ENCODE measurements at places on chromosomes 7 and 10.

DNA sequence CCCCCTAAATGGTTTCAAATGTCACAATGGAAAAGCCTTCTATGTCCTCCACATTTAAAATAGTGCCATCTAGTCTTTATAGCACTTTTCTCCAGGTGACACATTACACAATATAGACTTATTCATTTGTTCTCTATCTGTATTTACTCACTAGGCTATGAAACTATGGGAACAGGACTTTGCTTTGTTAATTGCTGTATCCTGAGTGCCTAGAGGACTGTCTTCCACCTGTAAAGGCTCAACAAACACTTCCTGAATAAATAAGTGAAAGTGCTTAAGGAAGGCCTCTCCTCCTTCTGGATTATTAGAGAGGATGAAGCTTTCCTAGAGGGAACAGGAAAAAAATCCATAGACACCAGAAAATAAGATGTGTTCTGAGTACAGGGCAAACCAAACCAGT lies 397.6 kb upstream of the LRRN3 start:
- no peak for DNase-seq

DNA sequence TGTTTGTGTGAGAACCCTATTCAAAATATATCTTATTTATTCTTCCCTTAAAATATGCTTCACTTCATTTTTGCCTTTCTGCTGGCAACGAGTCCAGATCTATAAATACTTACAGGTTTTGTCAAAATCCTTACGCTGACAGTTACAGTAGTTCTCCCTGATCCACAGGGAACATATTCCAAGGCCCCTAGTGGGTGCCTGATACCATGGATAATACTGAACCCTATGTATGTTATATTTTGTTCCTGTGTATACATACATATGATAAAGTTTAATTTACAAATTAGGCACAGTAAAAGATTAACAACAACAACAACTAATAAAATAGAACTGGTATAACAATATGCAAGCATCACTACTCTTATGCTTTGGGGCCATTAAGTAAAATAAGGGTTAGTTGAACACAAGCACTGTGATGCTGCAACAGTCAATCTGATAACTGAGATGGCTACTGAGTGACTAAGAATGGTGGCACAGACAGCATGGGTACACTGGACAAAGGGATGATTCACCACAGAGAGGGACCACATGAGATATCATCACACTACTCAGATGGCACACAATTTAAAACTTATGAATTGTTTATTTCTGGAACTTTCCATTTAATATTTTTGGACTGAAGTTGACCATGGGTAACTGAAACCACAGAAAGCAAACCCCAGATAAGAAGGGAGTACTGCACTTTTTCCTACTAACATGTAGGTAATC lies 29.4 kb upstream of the PCGF5 start:
- no peak for DNase-seq

- DNase-seq, result no peak
Observed at GRCh38 chr7:46741938-46742540, 821.0 kb upstream of the IGFBP3 start.

- no peak for DNase-seq
Observed at GRCh38 chr7:82897500-82897899, 265.2 kb downstream of the PCLO start.

- no peak for DNase-seq
Observed at GRCh38 chr10:118301211-118301610, 40.9 kb downstream of the FAM204A start.

DNA sequence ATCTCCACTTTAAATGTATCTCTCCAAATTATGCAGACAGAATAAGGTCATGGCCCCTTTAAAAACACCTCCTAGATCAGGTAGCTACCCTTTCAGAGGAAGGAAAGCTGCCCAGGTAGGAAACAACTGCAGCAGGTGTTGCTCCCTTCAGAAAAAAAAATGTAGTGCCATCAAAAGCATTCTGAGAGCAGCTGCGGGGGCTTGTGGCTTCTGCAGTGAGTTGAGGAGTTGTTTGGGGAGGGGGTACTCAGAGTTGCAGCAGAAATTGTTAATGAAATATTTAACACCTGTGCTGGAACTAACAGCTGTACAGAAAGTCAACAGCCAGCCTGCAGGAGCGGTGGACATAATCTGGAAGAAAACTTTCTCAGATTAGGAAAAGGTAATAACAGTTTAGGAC lies 24.0 kb downstream of the CDHR3 start:
- no peak for DNase-seq

- DNase-seq, result no peak
Observed at GRCh38 chr10:65126288-65126687, 1605.1 kb downstream of the REEP3 start.

DNA sequence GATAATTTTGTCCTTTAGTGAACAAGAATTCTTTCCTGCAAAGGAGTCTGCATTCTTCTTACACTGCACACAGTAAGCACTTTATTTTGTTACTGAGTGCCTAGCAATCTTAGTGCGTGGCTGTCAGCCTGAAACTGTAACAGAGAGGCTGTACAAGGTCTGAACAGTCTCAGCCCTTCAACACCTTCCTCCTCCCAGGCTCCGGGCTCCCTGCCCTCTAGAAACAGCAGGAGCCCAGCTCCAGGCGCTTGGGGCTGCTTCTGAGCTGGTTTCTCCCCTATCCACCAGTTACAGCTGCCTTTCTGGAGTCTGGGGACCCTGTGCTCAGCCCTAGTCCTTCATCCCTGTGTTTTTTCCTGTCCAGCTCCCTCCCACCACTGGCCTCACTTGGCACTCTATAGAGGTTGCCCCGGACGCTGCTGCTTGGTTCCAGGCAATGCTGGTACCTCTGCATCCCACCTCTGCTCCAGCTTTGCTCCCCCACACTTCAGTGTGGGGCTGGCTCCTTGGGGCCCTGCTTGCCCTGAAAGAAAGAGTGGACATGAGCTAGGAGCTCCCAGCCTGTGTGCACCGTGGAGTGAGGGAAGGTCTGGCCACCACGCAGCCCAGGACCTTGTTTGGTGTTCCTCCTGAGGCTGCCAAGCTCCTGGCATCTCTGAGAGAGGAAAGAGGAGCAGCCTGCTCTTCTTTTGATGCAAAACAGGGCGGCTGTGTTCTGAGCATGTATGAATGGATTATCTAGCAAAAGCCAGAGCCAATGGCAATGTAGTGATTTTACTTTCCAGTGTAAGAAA lies 251.2 kb upstream of the GRB10 start:
- DNase-seq, result no peak

- DNase-seq, result no peak
Observed at GRCh38 chr7:54838175-54838910, 79.3 kb upstream of the SEC61G start.

DNA sequence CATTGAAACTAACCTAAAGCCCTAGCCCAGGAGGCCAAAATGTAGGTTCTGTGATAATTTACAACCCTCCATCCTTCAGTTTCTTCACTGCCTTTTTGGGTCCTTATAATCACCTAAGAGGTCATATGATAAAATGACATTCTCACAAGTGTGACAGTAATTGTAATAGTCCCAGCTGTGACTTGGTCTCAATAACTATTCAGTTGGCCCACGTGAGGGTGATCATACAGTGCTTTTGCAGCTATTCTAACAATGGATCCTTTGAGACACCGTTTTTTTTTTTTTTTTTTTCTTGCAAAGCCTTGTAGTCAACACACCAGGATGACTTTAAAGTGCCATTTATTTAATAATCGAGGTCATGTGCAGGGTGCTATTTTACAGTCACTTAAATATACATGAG lies 760.0 kb downstream of the PHTF2 start:
- no peak for DNase-seq

DNA sequence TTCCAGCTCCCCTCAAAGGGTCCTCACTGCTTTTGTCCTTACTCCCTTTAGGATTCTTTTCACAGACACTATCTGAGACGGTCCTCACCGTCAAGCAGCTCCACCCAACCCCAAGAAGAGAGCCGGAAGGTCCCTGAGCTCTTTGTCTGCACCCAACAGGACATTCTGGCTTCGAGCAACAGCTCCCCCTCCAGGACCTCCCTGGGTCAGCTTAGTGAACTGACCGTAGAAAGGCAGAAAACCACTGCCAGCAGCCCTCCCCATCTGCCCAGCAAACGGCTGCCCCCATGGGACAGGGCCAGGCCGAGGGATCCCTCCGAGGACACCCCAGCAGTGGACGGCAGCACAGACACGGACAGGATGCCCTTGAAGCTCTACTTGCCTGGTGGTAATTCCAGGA lies 19.9 kb downstream of the MINDY4 start:
- no peak for DNase-seq

DNA sequence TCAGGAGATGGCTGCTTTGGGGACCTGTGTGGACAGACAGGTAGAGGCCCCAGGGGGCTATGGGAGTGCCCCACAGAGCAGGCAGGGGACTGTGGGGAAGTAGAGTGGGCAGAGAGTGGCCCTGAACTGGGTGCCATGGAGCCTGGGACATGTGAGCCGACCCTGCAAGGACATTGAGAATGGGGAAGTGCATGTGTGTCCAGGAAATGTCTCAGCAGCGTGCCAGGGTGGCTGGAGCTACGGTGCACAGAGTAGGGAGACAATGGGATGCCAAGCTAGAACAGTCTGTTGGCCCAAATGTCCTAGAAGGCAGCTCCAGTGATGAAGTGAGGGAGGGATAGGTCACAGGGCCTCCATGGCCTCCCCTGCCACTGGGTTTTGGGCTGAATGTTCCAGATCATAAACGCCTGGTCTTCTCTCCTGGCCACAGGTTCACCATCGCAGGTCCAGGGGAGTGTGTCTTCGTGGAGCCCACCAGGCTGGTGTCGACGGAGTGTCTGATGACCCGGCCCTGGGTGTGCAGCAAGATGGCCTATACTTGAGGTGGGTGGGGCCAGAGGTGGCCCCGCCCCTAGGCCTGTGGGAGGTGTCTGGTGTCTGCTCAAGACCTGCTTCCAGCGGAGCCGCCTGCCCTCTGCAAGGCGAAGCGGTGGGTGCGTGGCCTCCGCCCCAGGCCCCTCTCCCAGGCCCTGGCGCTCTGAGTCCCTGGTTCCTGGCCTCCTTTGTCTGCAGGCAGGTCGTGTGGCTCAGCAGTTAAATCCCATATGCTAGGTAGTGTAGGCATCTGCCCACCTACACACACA lies 20.5 kb downstream of the CLEC2L start:
- DNase-seq, result no peak

DNA sequence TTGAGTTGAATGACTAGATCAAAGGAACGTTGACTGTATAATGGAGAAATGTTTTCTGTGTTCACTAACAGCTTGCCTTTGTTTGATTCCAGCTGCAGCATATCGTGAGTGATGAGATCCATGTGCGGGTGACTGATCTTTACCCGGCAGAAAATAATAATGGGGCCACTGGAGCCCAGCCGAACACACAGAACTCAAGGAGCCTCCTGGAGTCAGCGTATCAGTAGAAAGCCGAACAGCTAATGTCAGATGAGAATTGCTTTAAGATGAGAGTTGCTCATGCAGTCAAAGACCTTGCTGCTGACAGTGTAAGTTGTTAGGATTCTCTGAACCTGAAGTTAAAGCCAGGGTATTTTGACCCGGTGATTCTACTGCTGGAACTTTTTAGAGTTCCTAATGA lies 34.3 kb upstream of the MTPAP start:
- DNase-seq, result no peak

- no peak for DNase-seq
Observed at GRCh38 chr7:17211307-17211836, 87.1 kb upstream of the AHR start.

GRCh38 chr7:142883145-142883544 lies 2.4 kb downstream of the TRPV6 start:
- no peak for DNase-seq

GRCh38 chr7:19663816-19664462 lies 44.9 kb downstream of the POLR1F start:
- no peak for DNase-seq

DNA sequence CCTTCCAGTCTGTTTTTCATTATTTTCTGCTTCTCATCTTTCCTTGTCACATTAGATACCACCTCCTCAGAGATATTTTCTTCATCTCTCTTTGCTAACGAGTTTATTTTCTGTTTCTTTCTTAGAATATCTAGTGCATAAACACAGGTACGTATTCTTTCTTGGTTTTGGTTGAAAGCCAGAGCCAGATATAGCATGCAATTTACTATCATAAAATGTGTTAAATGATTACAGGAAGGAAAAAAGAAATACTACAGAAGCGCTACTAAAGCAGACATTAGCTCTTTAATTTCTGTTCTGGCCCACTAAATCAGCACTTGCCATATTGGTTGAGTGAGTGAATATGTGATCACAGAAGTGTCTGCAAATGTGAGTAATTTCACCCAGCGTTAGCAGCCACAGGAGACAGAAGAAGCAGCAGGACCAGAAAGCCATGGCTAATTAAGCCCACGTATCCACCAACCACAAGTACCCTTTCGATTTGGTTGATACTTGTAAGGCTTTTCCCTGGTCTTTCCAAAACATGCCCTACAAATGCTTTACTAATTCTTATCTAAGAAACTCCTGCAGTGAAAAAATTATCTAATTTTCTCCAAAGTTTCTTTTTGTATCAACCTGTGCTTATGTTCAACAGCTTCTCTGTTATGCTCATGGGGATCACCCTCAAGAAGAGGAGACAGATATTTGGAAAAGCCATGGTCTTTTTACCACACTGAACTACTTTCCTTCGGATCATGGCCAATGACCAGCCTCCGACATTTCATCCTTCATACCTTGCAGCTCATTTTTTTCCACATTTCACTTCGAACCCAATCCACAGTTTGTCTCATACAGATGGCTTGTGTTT lies 23.1 kb upstream of the MACC1 start:
- peak; percentile 50 for DNase-seq

DNA sequence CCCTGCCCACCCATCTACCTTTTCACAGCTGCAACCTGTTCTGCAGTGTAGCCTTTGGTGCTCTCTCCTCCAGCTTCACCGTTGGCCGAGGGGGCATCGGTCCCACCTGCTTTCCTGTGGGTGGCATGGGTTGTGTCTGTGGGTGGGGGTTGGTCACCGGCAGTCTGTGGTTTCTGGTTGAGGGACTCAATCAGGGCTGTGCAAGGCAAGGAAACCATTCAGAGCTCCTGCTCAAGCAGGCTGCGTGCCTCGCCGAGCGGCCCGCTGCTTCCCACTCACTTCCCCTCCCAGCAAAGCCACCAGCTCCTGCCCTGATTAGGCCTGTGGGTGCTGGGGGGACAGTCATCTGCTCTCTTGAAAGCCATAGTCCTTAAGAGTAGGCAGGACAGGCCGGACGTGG lies 9.8 kb downstream of the DNAJB12 start:
- DNase-seq, result peak; percentile 41

DNA sequence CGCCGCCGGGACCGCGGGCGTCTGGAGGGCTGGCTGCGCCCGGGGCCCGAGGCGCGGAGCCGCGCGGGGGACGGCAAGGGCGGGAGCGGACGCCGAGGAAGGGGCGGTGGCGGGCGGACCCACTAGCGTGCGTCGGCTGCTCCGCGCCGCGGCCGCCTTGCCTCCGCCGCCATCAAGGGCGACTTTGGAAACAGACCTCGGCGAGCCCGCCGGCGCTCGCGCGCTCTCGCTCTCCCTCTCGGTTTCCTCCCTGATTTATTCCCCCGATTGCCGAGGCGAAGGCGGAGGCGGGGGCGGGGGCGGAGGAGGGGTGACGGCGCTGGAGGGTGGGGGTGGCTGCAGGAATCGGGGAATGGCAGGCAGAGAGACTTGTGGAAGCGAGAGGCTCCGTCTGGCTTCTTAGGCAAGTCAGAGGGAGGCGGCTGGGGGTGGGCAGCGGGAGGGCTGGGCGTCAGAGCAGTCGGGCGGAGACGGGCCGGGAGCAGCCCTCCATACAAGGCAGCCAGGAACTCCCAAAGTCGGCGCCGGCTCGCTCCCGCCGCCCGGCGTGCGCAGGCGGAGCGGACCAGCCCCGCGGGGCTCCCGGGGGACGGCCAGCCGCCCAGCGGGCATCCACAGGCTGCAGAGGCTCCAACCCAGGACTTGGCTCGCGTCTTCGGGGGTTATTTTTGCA lies at the start of gene CACNA2D1:
CACNA2D1 (minus strand) TSS at position 231 of the 673 bp plus-strand sequence.
- DNase-seq, result no peak

GRCh38 chr10:112446055-112446854 lies 459 bp downstream of the ZDHHC6 start:
- peak; percentile 5 for DNase-seq
